GM13977 (cell line): ENCODE measurements at places on chromosomes 13 and 19.

DNA sequence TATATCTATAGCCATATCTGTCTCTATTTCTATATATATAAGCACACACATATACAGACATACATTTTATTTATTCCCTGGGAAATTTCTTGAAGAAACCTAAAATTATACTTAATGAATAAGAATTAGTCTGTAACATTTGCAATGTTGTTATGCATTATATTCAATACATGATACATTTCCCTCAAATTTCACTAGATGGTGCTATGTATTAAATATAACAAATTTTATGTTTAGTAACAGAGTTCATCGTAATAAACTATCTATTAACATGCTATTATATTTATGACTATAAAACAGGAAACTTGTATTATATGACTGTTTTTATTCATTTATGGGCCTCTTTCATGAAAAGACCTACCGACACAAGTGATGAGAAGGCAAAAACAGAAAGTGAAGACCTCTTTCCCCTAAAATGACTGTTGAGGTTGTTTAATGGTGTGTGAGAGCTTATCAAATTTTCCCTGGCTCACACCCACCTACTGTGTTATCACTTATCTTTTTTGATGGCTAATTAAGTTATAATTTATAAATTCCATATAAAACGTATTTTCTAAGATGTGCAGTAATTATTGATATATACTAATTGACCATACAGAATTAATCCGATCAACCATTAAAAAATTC, 881.9 kb downstream of the SLITRK6 start:
- DNase-seq: peak; percentile 32

DNA sequence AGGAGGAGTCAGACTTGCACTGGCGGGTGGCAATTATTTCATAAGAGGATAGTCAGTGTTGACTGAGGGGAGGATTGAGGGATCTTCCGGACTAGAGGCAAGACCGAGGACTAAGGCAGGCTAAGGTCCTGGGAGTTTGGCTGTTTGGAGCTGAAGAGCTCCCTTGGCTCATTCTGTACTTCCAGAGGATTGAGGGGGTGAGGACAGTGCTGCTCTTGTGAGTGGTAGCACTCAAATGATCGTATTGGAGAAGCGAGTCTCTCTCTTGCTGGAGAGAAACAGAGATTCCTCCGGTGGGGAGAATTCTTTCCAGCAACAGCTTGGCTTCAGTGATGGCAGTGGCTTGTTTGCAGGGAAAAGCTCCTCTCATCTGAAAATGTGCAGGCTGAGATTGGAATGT, 47.1 kb downstream of the ING1 start:
- DNase-seq: no peak

DNA sequence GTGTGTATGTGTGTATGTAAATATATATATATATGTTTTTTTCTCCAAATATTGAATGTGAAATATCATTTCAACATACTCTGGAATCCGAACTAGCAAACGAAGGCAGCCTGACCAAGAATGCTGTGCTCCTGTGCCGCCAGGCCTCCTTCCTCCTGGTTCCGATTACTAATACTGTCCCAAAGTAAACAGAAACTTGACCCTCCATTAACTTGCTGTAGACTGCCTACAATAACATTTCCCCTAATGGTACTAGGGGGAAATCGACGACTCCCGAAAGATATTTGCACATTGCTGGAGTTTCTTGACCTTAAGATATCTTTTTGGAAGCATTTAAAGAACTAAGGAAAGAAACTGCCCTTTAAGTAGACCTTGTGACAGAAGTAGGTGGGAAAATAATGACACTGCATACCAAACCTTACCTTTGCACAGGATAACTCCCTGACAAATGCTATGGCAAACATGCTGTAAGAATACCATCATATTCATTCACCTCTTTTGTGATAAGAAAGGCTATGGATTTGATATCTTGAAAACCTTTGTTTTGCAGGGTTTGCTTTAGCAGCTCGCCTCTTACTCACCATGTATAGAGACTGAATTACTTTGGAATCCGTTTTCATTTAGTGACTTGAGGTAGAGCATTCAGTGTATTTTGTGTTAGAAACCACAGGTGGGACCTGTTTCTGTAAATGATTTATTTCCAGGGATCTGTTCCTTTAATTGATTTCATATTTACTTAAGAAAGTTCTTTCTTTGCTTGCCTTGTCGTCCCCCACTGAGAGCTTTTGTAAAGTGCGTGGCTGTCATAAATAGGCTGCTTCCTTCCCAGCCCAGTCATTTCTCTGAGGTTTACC, 80.1 kb downstream of the KLF5 start:
- no peak for DNase-seq

- DNase-seq: no peak
These were observed 7.3 kb upstream of the URI1 start for GRCh38 chr19:29934781-29935180.

- DNase-seq: no peak
These were observed 35.1 kb downstream of the HPN start for GRCh38 chr19:35076657-35077056.

GRCh38 chr19:48644839-48645619, 958 bp downstream of the CA11 start:
- peak; percentile 80 for DNase-seq

DNA sequence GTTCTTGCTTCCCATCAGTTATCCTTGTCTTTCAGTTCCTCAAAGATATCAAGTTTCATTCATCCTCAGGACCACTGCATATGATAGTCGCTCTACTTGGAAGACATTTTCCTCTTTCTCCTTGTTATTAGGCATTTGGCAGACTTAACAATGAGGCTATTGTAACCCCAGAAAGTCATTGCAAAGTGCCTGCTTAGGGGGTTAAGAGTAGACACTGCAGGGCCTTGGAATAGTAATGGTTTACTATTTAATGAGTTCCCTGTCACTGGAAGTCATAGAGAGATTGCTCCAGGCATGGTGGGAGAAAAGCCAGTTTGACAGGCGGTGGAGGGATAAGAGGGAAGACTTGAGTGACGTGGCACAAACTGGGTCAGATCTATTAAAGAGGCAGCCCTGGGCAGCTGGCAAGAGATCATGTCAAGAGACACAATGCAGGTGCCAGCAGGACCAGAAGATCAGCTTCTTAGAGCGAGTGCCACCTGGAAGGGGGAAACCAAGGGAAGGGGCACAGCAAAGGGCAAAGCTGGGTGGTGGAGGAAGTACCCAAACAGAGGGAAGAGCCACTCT, 16.8 kb upstream of the CPB2 start:
- no peak for DNase-seq

GRCh38 chr19:6067975-6068374, 42.3 kb downstream of the RFX2 start:
- DNase-seq: no peak

GRCh38 chr19:58091251-58091995, 6.6 kb downstream of the ZSCAN18 start:
- no peak for DNase-seq

DNA sequence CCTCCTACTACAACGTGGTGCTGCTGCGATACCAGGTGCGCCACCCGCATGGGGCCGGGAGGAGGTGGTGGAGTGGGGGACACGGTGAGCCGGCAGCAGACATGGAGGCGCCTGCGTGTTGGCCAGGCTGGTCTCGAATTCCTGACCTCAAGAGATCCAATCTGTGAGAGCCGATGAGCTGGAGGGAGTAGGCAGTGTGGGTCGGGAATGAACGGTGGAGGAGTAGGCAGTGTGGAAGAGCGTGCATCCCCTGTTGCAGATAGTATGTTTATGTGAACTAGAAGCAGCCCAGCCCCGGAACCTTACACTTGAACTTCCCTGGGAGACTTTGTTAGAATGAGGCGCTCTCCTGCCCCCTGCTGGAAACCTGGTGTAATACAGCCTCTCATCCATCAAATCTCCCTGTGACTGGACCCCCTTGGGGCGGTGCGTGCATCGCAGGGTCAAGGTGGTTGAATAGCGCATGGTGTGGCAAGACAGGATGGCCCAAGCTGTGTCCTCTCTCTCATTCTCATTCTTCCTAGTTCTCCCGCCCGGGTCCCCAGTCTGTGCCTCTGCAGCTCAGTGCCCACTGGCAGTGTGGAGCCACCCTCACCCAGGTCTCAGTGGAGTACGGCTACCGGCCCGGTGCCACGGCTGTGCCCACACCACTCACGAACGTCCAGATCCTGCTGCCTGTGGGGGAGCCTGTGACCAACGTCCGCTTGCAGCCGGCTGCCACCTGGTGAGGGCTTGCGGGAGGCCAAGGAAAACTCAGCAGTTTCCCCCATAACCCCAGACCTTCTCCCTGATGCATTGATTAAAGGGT, 10.5 kb upstream of the B3GNT3 start:
- peak; percentile 90 for DNase-seq

DNA sequence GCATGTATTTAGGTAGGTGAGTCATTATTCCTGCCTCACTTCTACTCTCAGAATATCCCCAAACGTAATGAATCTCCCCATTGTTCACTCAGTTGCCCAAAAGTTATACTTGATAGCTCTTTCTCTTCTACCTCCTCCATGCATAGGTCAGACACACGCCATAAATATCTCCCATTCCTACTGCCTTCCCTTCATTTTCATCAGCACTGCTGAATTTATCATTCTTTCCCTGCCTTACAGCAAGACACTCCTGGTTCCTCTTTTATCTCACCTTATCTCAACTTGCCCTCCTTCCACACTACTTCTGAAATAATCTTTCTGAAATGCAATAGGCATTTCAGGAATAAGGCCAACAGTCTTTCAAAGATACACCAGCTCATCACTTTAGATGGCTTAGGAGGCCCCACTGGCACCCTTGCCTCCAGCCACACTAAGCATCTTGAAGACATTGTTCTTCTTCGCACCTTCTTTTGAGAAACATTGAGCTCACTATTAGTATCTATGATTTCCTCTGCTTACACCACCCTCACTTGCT, 333.9 kb downstream of the MYO16 start:
- no peak for DNase-seq

DNA sequence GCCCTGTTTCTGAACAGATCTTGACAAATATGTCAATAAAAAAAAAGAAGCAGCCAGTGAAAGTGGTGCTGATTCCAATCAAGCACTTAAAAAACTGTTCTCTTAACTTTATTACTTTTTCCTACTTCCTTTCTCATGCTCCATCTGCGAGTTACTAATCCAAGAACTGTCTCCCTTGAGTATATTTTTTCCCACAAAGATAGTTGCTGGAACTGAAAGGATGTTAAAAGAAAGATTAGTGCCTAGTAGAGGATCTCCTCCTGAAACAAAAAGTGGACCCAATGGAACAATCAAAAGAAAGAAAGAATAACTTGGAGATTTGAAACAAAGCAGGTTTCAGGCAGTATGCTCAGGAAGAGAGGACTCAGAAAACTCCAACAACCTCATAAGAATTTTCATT, 1034.8 kb downstream of the PCDH17 start:
- no peak for DNase-seq
